Esophagus squamous epithelium (tissue), 5 donors: ENCODE measurements at places on chromosomes 4 and X. TPM values are rescaled to one million over a fixed set of nuclear protein-coding genes. Genes with fewer than 3 reads are reported as not detected.
A peak's percentile ranks its signal among the peaks of the same experiment; 100 is the strongest.

- no peak overlapping the region for H3K27ac ChIP-seq
- no peaks in the 10 kb centered on the region for H3K4me1 ChIP-seq
- H3K27me3 ChIP-seq, result no peaks in the 10 kb centered on the region
- H3K4me3 ChIP-seq, result no peak overlapping the region
- no peaks in the 10 kb centered on the region for H3K36me3 ChIP-seq
Observed at GRCh38 chr4:139845453-139846093, 180.0 kb downstream of the MGST2 start.

- H3K4me3 ChIP-seq, result no peak overlapping the region
- H3K27ac ChIP-seq, result no peak overlapping the region
- no peaks in the 10 kb centered on the region for H3K4me1 ChIP-seq
- no peaks in the 10 kb centered on the region for H3K27me3 ChIP-seq
- H3K36me3 ChIP-seq, result no peaks in the 10 kb centered on the region
- no peak for DNase-seq
Observed at GRCh38 chr4:146545102-146545501, 23.4 kb upstream of the SLC10A7 start.

DNA sequence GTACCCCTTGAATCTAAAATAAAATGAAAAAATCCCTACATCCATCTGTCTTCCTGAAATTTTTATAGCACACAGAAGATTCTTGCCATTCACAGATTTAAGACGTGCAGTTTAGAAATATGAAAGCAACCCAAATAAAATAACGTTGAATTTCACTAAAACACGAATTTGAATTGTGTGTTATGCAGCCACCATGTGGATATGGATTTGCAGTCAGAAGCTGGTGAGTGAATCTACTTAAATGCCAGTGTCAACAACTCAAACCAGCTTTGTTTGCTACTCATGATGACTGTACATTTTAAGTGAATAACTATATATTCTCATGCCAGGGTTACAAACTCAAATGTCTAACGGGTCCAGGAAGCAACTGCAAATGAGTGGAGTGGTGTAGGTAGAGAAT is 173.0 kb upstream of the HAND2 start:
- H3K4me3 ChIP-seq, result no peak overlapping the region
- H3K4me1 ChIP-seq, result no peaks in the 10 kb centered on the region
- H3K27ac ChIP-seq, result no peak overlapping the region
- no peak for DNase-seq
- no peaks in the 10 kb centered on the region for H3K36me3 ChIP-seq
- no peaks in the 10 kb centered on the region for H3K27me3 ChIP-seq

DNA sequence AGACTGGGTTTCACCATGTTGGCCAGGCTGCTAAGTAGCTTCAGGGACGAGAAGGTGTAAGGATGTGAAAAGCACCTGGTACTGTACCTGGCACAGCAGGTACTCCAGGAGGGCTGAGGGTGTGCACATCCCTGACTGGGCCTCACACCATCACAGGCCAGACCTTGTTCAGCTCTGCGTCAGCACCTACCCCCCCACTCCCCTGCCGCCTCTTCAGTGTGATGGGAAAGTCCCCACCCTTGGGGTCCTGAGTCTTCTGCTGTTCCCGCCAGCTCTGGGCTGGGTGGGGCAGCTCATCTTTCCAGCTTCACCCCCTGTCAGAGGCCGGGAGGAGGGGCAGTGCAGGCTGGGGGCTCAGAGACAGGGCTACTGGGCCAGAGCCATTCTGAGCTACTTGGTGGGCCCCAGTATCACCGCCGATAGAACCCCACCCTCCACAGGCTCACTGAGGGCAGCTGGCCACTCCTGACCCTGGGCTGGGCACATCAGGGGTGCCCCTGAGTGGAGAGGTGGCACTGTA is 6.7 kb upstream of the SH3BP2 start:
- H3K27me3 ChIP-seq, result no peaks in the 10 kb centered on the region
- no peak overlapping the region for H3K4me3 ChIP-seq
- H3K36me3 ChIP-seq, result no peaks in the 10 kb centered on the region
- no peak overlapping the region for H3K27ac ChIP-seq
- no peak for DNase-seq

GRCh38 chrX:69988955-69989394 is 60.8 kb downstream of the AWAT2 start:
- H3K36me3 ChIP-seq, result no peaks in the 10 kb centered on the region
- H3K4me1 ChIP-seq, result no peaks in the 10 kb centered on the region
- no peak overlapping the region for H3K4me3 ChIP-seq
- no peak overlapping the region for H3K27ac ChIP-seq
- no peak for DNase-seq

- H3K27ac ChIP-seq, result no peak overlapping the region
- no peak overlapping the region for H3K4me3 ChIP-seq
- H3K4me1 ChIP-seq, result no peaks in the 10 kb centered on the region
- H3K27me3 ChIP-seq, result no peaks in the 10 kb centered on the region
Observed at GRCh38 chr4:79050541-79050880, 111.3 kb upstream of the PAQR3 start.

The HAND2 gene
- 2.2 TPM for total RNA-seq

GRCh38 chrX:134460862-134461220 is 876 bp downstream of the HPRT1 start:
- DNase-seq, result no peak
- peak overlapping the region; percentile 81 for H3K4me3 ChIP-seq
- peak overlapping the region; percentile 73 for H3K27ac ChIP-seq
- no peaks in the 10 kb centered on the region for H3K27me3 ChIP-seq
- no peaks in the 10 kb centered on the region for H3K36me3 ChIP-seq

DNA sequence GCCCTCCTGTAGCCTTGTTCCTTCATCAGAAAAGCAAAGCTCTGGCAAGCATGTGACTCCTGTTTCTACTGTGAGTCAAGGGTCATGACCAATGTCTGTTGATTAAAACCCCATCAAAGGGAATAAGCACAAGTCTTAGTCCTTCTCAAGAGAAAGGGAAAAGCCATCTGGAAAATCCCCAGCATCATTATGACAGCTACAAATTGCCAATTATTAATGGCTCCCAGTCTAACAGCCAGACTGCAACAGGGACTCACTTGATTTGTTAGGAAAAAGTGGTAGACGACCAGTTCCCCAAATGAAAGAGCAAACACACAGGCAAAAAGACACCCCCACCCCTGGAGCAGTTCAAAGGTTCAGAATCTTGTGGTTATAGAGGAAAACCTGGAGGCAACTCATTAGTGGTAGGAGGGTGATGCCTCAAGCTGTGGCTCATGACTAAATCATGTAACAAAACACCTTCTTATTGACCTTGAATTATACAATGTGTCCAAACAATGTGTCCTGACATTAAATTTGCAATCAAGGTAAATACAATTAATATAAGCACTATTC is 315.7 kb downstream of the HNRNPD start:
- no peak overlapping the region for H3K27ac ChIP-seq
- no peak for DNase-seq
- no peaks in the 10 kb centered on the region for H3K27me3 ChIP-seq
- H3K4me1 ChIP-seq, result no peaks in the 10 kb centered on the region
- H3K36me3 ChIP-seq, result no peaks in the 10 kb centered on the region

DNA sequence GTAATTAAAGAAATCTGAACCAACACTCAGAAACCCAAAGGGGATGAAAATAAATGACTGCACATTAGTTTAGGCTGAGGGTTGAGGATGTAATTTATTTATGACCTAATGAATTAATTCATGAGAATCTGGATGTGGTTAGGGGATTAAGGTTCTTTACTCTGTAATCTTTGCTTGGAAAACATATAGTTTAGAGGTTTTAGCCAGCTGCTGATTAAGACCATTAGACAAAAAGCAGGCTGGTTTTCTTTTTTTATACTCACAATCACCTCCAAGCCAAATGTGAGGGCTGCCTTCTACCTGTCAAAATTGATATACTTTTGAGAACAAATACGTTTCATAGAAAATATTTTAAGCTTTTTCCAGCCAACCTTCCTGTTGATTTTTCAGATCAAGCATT is 2705.8 kb downstream of the PCDH7 start:
- no peak for DNase-seq
- H3K27ac ChIP-seq, result no peak overlapping the region
- no peak overlapping the region for H3K4me3 ChIP-seq
- no peaks in the 10 kb centered on the region for H3K36me3 ChIP-seq

DNA sequence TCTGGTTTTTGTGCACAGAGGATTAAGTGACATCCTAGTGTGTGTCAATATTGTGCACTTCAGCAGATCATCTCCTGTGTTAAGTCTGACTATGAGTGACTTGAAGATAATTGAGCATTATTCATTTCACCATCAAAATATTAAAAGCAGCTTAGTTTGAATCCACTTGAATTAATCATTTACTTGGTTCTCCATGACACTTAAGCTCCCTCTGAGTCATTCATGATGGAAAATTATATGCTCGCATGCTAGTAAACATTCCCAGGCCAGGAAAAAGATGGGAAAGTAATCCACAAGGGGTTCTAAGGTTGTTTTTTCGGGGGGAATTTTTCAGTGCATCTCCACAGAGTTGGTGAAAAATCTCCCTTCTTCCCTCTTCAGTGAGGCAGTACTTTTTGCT is 97.2 kb upstream of the EOLA2 start:
- no peak for DNase-seq
- H3K4me1 ChIP-seq, result no peaks in the 10 kb centered on the region
- H3K27me3 ChIP-seq, result no peaks in the 10 kb centered on the region
- H3K4me3 ChIP-seq, result no peak overlapping the region
- no peaks in the 10 kb centered on the region for H3K36me3 ChIP-seq

GRCh38 chrX:129427267-129427666 is 96.0 kb downstream of the SMARCA1 start:
- H3K27me3 ChIP-seq, result no peaks in the 10 kb centered on the region
- H3K36me3 ChIP-seq, result no peaks in the 10 kb centered on the region
- no peak for DNase-seq
- H3K27ac ChIP-seq, result no peak overlapping the region
- no peaks in the 10 kb centered on the region for H3K4me1 ChIP-seq

DNA sequence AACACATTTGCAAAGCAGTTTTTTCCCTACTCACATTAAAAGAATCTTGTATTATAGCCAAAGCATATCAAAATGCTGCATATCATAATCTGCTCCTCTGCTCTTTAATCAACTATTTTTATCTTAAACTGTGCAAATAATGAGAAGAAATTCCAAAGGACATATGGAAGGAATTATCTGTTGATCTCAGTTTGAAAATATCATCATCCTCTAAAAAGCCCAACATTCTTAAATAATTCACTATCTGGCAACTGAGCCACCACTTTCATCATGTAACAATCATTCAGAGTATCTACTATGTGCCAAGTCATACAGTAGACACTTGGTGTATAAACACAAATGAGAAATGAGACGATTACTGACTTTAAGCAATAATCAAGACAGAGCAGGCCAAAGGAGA is 63.0 kb downstream of the PRSS12 start:
- no peak overlapping the region for H3K4me3 ChIP-seq
- H3K36me3 ChIP-seq, result no peaks in the 10 kb centered on the region
- no peaks in the 10 kb centered on the region for H3K4me1 ChIP-seq
- H3K27me3 ChIP-seq, result no peaks in the 10 kb centered on the region

GRCh38 chr4:112916868-112917267 is 132.6 kb upstream of the ANK2 start:
- no peak overlapping the region for H3K27ac ChIP-seq
- H3K4me1 ChIP-seq, result no peaks in the 10 kb centered on the region
- H3K4me3 ChIP-seq, result no peak overlapping the region
- DNase-seq, result no peak

- H3K36me3 ChIP-seq, result no peaks in the 10 kb centered on the region
- no peak overlapping the region for H3K4me3 ChIP-seq
- H3K27ac ChIP-seq, result no peak overlapping the region
- no peak for DNase-seq
Observed at GRCh38 chr4:26179316-26179760, 141.5 kb upstream of the RBPJ start.

The GLUD2 gene
- 0.70 TPM for total RNA-seq

DNA sequence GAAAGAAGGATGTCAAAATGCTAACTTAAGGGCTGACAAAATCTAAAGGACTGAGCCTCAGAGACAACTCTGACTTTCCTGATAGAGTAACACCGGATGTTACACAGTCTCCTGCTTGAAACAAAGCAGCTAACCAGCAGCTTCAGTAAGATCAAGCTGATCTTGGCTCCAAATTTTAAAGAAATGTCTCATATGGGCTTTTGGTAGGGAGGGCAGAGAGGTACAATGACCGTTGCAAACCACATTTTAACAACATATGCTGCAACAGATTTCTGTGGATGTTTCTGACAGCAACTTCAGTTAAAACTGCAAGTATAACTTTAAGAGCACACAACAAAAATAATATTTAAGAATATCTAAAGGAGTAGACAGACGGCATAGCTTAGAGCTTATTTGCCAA is 9.1 kb downstream of the RPGR start:
- H3K27ac ChIP-seq, result no peak overlapping the region
- no peak overlapping the region for H3K4me3 ChIP-seq
- no peaks in the 10 kb centered on the region for H3K4me1 ChIP-seq
- H3K27me3 ChIP-seq, result no peaks in the 10 kb centered on the region
- DNase-seq, result no peak

GRCh38 chr4:137651128-137651527 is 118.8 kb upstream of the PCDH18 start:
- H3K4me1 ChIP-seq, result no peaks in the 10 kb centered on the region
- no peak overlapping the region for H3K27ac ChIP-seq
- no peak for DNase-seq
- H3K36me3 ChIP-seq, result no peaks in the 10 kb centered on the region
- H3K4me3 ChIP-seq, result no peak overlapping the region
- no peaks in the 10 kb centered on the region for H3K27me3 ChIP-seq

DNA sequence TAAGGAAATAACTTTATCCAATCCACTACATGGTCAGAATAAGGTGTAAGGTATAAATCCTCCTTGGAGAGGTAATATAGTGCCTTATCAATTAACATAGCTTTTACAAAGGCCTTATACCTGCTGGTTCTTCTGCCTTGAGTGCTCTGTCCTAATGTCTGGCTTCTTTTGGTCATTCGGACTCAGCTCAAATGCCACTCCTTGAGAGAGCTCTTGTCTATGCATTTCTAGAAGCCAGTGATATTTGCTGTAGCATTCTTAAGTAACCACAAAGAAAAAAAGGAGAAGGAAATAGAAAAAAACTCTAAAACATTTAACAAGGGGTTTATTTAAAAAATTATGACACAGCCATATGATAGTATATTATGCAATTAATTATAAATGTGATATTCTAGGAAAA is 444.8 kb upstream of the SLIT2 start:
- H3K4me1 ChIP-seq, result no peaks in the 10 kb centered on the region
- no peaks in the 10 kb centered on the region for H3K36me3 ChIP-seq
- DNase-seq, result no peak
- H3K4me3 ChIP-seq, result no peak overlapping the region
- no peaks in the 10 kb centered on the region for H3K27me3 ChIP-seq

DNA sequence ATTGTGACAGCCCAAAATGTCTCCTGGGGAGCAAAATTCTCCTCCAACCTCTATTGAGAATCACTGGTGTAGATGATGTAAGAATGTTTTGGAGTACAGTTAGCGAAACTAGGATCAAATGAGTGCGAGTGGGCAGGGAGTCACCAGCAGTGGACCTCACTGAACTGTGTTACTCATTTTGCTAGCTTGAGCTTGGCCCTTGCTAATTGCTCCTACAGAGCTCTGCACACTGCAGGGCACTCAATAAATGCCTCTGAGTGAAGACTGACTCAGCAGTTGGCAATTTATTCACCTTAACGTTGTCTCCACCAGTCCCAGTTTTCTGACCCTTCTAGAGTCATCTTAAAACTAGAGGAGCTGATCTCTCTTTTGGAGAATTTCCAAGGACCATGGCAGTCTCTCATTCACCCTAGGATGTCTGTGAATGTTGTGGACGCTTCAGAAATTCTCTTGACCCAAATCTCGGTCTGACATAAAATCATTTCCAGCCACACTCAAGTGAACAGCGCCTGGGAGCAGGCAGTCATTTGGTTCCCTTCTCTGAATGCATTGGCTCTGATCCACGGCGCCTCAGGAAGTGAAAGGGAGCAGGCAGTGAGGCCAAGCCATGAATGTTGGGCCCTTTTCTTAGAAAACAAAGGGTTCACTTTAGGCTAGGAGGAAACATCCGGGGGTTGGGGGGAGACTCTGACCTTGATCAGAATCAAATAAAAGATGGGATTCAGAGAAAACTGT is 148.1 kb downstream of the NWD2 start:
- DNase-seq, result no peak
- no peaks in the 10 kb centered on the region for H3K4me1 ChIP-seq
- H3K27ac ChIP-seq, result no peak overlapping the region
- no peaks in the 10 kb centered on the region for H3K36me3 ChIP-seq
- no peak overlapping the region for H3K4me3 ChIP-seq
